ENCODE measurements at places on chromosomes 6 and 20.

DNA sequence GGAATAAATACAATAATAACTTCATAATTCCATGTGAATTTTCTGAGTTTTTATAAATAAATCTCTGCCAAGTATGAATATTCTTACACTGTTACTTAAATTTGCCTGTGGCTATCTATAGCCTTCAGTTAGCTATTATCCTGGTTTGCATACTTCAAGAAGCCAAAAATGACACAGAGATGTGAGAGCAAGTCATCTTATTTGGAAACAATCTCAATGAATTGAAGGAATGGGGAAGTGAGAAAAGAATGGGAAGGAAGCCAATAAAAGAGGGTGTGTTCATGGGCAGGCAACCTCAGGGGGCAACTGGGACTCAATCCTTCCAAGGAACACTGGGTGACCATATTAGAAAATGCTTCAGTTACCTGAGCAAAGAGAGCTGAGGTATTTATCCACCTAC is 9.9 kb downstream of the HAO1 start:
- no peak for DNase-seq

DNA sequence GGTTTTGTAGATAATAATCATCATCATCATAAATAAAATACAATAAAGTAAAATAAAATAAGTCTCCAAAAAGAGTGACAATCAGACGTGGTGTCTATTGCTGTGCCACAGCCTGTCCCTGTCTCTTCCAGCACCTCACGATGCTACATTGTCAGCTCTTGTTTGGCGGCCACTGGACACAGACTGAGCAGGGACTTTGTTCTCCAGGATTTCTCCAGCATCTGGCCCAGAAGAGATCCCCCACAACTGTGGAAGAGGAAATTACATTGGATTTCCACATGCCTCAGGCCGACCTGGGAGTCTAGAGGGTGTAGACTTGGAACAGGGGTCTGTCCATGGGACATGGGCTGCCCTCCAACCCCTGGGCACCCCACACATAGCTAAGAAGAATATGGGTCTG is 39.2 kb upstream of the RALY start:
- no peak for DNase-seq

GRCh38 chr6:2857580-2858337 is 16.1 kb upstream of the SERPINB1 start:
- no peak for DNase-seq

GRCh38 chr6:14664112-14664601 is 546.6 kb downstream of the CD83 start:
- DNase-seq: peak; percentile 2

GRCh38 chr6:23823421-23823820 is 302.6 kb upstream of the NRSN1 start:
- DNase-seq: no peak

- no peak for DNase-seq
Measured at GRCh38 chr6:16711546-16712254, 49.6 kb downstream of the ATXN1 start.

- DNase-seq: no peak
Measured at GRCh38 chr20:3282271-3283221, 43.6 kb upstream of the SLC4A11 start.

DNA sequence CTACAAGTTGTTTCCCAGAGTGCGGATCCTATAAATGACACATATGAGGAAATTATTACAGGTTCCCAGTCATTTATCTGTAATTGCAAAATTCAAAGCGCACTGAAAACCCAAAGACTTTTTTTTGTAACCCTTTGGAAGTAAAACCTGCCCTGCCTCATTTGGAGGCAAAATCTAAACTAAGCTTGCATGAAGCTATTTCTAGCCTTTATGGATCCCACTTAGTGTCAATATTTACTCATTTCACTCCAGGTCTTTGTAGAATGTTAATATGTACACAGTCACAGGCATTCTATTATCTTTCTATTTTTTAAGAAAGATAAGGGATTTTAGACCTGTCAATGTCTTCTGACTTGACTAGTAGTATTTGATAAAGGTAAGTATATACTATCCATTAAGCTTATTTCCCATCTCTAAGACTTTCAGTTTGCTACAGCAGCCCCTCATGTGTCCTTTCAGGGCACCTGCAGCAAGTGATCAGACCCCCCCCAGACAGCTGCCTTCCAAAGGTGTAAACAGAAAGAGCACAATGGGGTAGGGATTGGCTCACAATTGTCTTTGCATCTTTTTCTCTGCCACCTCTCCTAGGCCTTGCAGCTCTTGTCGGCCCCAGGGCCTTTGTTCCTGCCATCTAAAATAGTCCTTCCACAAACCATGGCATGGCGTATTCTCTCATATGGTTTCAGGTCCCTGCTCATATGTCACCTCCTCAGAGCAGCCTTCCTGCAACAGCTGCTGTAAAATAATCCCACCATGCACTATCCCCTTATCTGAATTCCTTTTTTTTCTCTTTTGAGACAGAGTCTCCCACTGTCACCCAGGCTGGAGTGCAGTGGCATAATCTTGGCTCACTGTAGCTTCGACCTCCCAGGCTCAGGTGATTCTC is 1.3 kb upstream of the REPS1 start:
- no peak for DNase-seq

- no peak for DNase-seq
Measured at GRCh38 chr6:11194356-11195218, 37.9 kb downstream of the NEDD9 start.

- DNase-seq: peak; percentile 90
Measured at GRCh38 chr6:87589693-87590416, at the start of the genes ORC3 and RARS2. Gene ORC3, plus strand, starts transcription at chr6:87590135. Its CDS starts 34 bp downstream, at chr6:87590169. Gene RARS2, minus strand, starts transcription at chr6:87589987. Its CDS starts 30 bp downstream, at chr6:87589957.

DNA sequence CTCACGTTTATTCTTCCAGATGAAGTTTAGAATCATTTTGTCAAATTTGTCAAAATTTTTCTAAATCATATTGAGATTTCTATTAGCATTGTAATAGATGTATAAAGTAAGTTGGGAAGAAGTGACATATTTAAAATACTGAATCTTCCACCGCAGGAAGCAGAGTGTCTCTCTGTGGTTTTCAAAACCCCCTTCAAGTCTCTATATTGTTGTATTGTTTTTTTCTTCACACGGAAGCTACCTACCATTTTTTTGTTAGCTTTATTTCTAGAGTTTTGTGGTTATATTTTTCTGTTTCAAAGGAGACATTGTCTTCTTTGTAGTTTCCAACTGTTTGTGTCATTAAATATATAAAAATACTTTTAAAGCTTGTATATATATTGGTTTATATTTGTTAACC is 188.6 kb downstream of the ZDHHC14 start:
- no peak for DNase-seq

- DNase-seq: peak; percentile 2
Measured at GRCh38 chr6:26383624-26384417, 913 bp downstream of the BTN2A2 start.

DNA sequence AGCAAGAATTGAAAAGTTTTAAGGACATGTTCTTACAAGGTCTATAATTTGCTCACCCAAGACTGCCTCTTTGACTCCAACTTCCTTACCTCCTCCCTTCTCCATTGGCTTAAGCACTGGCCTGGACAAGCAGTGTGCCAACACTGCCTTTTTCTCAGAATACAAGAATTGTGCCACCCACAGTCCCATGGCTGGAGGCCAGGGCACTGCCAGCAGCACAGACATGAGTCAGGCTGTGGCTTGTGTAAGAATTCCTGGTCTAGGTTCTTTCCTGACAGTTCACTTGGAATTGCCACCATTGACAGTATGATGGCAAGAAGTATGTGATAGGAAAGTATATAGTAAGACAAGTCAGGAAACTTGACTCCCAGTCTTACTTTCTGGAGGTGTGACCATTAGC is 202.7 kb upstream of the MARCKS start:
- DNase-seq: no peak

GRCh38 chr20:24609757-24610156 is 140.3 kb downstream of the SYNDIG1 start:
- DNase-seq: no peak

- DNase-seq: no peak
Measured at GRCh38 chr20:32021091-32021490, 10.9 kb downstream of the CCM2L start.

GRCh38 chr20:49995586-49995985 is 12.8 kb downstream of the SNAI1 start:
- no peak for DNase-seq

DNA sequence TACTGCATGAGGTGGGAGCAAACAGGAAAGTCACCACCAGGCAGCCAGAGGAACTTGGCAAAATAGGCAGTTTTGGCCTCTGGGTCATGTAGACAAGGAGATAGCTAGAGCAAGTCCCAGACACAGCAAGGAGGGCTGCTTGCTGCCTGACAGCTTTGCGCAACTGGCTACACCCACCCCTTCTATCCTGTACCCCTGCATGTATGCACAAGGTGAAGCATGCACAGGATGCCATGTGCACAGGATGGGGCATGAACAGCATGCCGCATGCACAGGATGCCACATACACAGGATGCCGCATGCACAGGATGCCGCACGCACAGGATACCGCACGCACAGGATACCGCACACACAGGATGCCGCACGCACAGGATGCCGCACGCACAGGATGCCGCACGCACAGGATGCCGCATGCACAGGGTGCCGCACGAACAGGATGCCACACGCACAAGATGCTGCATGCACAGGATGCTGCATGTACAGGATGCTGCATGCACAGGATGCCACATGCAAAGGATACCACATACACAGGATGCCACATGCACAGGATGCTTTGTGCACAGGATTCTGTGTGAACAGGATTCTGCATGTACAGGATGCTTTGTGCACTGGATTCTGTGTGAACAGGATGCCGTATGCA is 104.9 kb upstream of the IYD start:
- DNase-seq: no peak

DNA sequence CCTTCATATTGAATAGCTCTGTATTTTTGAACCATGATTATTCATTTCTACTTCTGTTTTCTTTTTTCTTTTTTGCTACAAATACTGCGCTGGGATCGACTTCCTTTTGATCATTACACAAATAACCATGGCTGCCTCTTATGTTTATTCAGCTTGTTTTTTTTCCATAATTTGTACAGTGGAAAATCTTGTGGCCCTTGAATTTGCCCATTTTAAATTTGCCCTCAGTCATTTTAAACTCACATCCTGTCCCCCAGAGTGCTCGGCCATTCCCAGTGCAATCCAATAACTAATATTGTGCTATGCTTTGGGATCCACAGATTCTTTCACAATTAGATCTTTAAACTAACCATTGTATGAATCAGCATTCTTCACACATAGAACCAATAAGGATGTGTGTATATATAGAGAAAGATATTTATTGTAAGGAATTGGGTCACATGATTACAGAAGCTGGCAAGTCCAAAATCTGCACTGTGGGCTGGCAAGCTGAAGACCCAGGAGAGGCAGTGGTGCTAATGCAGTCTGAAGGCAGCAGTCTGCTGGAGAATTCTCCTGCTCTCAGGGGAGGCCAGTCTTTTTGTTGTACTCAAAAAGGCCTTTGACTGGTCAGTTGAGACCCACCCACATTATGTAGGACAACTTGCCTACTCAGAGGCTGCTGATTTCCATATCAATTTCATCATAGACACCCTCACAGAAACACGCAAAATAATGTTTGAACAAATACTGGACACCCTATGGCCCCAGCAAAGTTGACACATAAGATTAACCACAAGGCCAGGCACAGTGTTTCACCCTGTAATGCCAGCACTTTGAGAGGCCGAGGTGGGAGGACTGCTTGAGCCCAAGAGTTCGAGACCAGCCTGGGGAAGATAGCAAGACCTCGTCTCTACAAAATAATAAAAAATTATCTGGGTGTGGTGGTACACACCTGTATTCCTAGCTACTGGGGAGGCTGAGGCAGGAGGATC is 147.1 kb downstream of the MTHFD1L start:
- no peak for DNase-seq

DNA sequence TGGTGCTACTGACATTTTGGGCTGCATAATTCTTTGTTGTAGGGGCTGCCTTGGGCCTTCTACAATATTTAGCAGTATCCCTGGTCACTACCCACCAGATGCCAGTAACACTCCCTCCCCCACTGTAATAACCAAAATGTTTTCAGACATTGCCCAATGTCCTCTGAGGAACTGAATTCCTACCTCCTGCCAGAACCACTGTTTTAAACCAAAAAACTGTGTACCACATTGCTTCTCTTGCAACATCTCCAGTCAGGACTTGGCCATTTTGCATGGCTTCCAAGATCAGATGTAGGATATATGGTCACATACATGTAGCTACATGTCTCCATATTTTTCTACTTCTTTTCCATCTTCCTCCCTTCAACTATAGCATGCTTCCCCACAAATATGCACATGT is 97.4 kb upstream of the IFNGR1 start:
- no peak for DNase-seq

DNA sequence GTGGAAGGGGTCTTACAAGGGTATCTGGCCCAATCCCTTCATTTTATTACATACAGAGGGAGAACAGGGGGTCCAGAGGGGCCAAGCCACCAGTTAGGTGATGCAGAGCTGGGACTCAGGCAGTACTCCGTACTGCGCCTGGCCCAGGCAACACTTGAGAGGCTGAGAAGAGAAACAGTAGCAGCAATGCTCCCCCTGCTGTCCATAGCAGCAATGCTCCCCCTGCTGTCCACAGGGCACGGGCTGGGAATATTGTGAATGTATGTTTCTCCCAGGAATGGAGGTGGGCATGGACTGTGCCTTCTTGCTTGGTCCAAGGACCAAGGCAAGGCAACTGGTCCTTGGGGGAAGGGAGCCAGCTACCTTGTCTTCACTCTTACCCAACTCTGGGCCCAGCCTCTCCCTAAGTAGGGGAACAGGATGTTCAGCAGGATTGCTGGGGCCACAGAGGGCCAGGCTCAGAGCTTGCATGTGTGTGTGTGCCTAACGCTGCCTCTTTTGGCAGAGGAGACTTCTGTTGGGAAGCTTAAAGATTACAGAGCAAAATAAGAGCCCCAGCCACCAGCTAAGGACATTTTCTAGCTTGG is 14.8 kb upstream of the FAM83C start:
- DNase-seq: no peak

DNA sequence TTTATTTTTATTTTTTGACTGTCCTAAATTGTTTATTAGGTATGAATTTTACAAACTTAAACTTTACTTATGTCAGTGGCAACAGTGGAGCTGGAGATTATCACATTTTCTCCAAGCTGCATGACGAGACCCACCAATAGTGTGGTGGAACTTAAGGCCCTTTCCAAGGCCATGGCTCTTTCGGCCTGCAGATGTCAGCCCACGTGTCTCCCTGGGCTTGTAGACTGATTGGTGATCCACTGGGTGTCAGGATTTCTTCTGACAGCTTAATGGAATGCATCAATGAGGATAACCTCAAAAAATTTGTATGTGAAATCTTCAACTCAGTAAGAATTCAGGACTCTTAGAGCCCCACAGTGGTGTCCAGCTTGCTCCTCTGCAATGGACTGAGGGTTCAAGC is 32.3 kb upstream of the OVOL2 start:
- no peak for DNase-seq

DNA sequence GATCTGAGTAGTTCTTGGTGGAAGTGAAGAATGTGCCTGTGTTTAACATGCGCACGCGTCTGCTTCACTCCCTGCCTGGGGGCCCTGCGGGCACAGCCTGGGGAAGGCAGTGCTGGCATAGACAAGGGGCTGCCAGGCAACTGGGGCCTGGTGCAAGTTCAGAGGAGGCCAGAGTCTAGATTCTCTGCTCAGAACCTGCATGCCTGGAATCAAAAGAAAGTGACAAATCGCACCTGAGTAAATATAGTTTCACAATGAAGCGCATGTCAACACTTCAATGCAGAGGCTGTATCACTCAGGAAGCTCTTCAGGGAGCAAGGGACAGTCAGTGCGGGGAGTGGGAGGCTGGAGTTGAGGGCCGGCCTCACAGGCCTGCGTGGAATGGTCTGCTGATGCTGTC is 24.2 kb upstream of the PPP1R14C start:
- DNase-seq: no peak
